ENCODE measurements at places on chromosomes 2 and 18.

- no peak for ATAC-seq
Measured at GRCh38 chr18:1047406-1047805, 142.7 kb downstream of the ADCYAP1 start.

DNA sequence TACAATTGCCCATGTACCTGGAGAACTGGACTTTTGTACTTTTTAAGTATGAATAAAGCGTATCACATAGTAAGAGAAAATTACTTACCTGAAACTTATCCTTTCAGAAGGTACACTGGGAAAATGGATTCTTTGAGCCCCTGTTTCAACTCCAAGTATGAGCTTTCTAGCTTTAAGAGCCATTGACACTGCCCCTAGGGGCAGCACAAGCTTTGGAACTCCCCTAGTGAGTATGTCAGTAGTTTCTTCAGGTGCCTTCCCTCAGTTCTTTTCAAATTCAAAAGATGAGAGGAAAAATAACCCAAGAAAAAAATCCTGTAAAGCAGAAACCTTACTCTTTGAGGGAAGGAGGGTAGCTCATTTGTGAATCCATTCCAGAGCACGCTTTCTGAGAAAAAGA, 124.1 kb downstream of the MEMO1 start:
- no peak for ATAC-seq

GRCh38 chr18:30334781-30335180, 707.8 kb downstream of the DSC3 start:
- no peak for ATAC-seq

DNA sequence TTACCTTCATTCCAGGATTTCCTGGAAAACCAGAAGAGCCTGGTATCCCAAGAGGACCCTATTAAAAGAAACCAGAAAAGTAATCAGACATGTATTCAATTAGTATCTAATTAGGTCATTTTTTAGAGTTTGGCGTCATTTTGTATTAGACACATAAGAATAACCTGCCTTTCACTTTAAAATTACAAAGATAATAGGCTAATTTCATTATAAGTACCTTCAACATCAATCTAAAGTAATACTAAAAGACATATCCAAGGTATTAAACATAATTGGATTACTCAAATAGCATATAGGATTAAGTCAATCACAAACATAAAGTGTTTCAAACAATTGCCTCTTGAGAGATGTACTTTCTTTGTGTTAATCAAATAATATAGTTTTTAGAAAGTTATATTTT, 97.9 kb downstream of the COL3A1 start:
- no peak for ATAC-seq

All from activated CD4-positive, CD25-positive, alpha-beta regulatory T cell treated with anti-CD3 and anti-CD28 coated beads, Interleukin-2, amount 50 U/mL, for 24 hours (primary cell).